GM23248 (cell line): ENCODE measurements at places on chromosomes 12 and 14.

- DNase-seq: no peak
These were observed 22.3 kb upstream of the NTF3 start for GRCh38 chr12:5409619-5410018.

GRCh38 chr14:98798099-98798498 is 473.9 kb downstream of the BCL11B start:
- DNase-seq: no peak

DNA sequence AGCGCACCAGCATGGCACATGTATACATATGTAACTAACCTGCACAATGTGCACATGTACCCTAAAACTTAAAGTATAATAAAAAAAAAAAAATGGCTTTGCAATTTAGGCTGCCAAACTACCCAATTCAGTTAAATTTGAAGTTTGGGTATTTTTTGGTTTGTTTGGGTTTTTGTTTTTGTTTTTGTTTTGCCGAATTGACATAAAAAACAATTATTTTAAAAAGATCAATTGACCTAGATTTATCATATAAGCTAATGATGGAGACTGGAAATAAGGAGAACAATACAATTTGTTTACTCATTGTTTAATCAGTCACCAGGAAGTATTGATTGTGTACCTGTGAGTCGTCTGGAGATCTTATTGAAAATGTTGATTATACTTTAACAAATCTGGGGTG is 62.1 kb upstream of the GARIN2 start:
- DNase-seq: no peak

GRCh38 chr12:12546314-12546772 is 16.3 kb downstream of the DUSP16 start:
- no peak for DNase-seq

DNA sequence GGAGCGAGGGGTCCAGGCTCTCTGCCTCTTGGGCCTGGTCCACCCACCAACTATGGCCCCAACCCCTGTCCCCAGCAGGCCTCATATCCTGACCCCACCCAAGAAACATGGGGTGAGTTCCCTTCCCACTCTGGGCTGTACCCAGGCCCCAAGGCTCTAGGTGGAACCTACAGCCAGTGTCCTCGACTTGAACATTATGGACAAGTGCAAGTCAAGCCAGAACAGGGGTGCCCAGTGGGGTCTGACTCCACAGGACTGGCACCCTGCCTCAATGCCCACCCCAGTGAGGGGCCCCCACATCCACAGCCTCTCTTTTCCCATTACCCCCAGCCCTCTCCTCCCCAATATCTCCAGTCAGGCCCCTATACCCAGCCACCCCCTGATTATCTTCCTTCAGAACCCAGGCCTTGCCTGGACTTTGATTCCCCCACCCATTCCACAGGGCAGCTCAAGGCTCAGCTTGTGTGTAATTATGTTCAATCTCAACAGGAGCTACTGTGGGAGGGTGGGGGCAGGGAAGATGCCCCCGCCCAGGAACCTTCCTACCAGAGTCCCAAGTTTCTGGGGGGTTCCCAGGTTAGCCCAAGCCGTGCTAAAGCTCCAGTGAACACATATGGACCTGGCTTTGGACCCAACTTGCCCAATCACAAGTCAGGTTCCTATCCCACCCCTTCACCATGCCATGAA is 8.6 kb downstream of the ARHGAP9 start:
- no peak for DNase-seq

GRCh38 chr12:111602348-111602747 is 3.2 kb upstream of the ATXN2 start:
- no peak for DNase-seq

DNA sequence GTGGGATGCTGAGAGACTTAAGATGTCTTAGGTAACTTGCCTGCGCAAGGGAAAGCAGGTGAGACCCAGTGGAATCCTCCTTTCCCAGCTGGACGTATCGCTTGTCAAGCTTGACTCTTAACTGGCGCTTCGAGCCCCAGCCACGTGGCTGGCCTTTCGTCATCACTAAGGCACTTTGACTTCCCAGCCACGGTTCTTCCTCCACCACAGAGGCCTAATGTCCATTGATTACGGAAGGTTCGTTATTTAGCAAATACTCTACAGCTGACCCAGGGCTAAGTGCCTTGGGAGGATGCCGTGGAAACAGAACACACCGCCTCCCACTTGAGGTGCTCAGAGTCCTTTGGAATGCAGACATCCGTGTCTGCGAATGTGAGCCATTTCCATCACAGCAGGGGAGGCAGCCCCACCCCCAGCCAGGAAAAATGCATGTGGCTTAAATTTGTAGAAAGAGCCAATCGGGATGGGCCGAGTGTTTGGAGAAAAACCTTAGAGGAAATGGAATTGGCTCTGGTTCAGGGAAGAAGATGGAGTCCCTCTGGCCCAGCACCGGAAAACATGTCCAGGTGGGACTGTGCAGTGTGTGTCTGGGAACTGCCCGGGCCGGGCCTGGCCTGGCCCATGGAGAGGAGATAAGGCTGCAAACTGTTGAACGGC is 115.7 kb downstream of the PLXNC1 start:
- peak; percentile 46 for DNase-seq

DNA sequence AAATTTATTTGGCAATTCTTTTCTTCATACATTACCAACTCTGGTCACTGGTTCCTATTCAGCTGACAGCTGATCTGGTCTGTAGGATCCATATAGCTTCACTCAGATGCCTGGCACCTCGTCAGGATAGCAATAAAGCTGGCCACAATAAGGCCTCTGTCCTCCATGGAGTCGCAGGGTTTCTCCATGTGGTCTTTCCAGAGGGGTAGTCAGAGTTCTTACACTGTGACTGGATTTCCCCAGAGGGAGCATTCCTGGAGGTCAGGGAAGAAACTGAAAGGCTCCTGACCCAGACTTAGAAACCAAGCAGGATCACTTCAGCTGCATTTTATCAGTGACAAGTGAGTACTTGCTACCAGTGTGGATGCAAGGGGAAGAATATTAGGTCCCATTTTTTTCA is 34.9 kb upstream of the SIX1 start:
- peak; percentile 1 for DNase-seq

- peak; percentile 36 for DNase-seq
These were observed 279.7 kb upstream of the ATP2B1 start for GRCh38 chr12:89988188-89988915.

- DNase-seq: no peak
These were observed 46.1 kb downstream of the MAPKAPK5 start for GRCh38 chr12:111887926-111888745.

- DNase-seq: no peak
These were observed 86.1 kb downstream of the MYF5 start for GRCh38 chr12:80802652-80803400.

- DNase-seq: no peak
These were observed 77.0 kb upstream of the FGD4 start for GRCh38 chr12:32322354-32322753.

- no peak for DNase-seq
These were observed 41.1 kb downstream of the ERG28 start for GRCh38 chr14:75619548-75619947.

DNA sequence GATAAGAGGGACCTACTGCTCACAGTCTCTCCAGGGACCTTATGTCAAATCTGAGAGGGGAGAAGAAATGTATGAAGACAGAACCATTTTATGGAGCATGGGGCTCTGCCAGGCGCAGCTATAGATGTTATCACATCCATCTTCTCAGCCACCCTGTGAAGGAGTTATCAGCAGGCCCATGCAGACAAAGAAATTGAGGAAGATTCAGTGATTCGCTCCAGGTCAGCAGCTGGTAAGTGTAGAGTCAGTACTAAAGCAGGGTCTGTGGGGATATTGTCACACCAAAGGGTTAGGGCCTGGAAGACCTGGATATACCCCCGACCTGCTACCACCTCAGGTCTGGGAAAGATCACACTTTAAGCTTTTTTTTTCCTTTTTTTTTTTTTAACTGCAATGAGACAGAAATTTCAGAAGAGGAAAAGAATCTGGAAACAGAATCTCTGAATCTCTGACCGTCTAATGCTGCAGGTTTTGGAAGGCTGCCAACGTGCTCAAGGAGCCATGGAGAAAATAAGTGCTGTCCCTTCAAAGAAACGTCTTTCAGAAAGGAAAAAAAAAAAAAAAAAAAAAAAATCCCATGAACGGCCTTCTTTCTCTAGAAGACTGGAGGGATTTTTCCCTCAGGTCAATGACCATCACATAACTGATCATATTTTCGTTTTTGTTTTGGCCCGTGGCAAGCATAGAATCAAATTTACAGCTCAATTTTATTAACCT is 73.3 kb upstream of the PLEKHG7 start:
- DNase-seq: no peak

GRCh38 chr12:69430942-69431590 is 39.1 kb upstream of the FRS2 start:
- no peak for DNase-seq

DNA sequence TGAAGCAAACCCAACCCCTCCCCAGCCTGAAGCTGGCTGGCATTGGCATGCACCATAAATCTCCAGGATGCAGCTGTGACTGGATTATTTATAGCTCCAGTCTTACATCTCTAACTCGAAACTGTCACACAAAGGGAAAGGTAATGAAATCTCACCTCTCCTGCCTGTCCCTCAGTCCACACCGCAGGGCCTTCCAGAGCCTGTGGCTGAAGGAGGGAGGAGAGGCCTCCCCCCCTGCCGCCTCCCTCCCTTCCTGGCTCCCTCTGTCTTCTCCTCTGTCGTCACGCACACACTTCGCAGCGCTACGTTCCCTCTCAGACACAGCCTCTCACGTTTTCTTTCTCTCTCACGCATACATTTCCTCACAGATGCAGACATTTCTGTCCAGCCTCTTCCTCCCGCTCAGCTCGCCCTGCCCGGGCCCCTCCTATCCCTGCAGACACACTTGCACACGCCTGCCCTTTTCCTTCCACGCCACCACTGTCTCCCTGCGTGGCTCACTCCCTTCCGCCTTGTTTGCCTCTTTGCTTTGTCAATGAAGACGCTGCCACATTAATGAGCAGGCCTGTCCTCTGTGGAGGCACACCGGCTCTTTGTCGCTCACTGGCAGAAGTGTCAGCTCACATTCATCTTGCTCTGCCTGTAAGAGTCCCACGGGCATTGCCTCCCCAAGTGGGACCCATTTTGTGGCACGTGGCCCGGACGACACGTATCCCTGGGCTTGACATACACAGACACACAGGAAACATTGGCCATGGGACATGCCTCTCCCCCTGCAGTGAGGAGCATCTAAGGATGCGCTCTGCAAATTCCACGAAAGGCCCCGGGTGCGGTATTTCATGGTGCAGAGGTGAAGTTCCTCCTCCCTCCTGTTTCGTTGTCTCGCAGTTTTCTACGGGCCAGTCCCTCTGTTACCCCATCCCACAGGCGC is 27.9 kb downstream of the IRF2BPL start:
- DNase-seq: peak; percentile 89

DNA sequence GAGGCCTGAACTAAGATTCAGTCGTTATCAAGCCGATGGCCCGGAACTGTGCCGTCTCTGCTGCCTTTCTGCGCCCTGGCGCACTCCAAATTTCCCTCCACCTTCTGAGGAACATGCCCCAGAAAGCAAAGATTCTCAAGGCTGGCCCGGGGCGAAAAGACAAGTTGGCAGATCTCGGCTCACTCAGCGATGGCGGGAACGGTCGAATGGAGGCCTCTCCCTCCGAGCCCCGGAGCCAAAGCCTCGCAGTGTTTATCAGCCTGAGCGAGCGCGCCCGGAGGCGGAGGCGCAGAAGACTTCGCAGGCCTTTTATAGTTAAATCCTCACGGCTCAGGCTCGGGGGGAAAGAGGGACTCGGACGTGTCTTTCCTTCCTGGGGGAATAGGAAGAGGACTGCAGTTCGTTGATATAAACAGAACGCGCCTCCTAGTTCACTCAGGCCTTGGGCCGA is 5.6 kb downstream of the TBX5 start:
- DNase-seq: peak; percentile 73

DNA sequence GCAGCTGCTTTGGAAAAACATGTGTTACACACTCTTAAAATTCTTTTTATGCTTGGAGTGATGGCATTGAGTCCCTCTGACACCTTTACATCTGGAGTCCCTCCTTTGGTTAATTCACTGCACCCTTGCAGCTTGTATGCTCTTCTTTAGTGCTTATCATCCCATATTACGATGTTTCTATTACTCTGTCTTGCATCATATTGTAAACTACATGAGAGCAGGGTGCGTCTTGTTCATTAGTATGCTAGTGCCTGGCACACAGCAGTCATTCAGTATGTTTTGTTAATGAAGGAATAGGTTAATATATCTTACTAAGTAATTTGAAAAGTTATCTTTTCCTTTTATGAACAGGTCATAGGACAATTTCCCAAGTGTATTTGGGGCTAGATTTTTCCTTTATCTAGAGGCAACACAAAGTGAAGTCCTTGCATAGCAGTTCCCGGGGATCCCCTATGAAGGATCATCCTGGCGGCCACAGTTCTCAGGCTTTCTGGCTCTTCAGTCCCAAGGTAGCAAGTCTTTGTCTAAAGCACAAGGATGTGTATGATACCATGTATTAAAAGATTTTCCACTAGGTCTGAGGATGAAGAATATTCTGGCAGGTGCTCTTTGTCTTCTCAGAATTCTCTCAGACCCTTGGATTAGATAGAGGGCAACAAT is 363.8 kb downstream of the FUT8 start:
- no peak for DNase-seq

DNA sequence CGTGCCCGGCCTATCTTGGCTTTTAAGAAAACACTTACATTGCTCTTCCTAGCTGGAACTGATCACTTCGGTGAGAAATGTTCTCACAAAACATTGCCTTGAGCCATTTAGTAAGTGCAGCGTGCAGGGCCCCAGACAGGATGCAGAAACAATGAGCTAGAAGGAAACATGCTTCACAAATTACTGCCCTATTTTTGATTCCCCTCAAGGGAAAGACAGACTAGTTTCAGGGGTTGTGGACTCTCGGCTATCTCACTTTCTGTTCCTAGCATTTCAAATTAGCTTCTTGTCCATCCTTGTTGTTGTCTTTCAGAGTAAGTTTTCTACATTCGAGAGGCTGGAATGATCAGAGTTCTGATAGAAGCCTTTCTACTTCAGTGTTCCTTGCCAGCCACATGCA is 21.6 kb downstream of the TGFB3 start:
- DNase-seq: no peak

GRCh38 chr14:72128629-72129028 is 196.4 kb downstream of the RGS6 start:
- DNase-seq: no peak

GRCh38 chr12:53735-54730 is 12.5 kb upstream of the IQSEC3 start:
- no peak for DNase-seq

GRCh38 chr12:110458756-110459155 is 8.6 kb upstream of the ARPC3 start:
- DNase-seq: no peak

GRCh38 chr14:20494935-20495766 is 10.2 kb upstream of the RNASE10 start:
- DNase-seq: peak; percentile 65
